Activated T-helper 2 cell treated with anti-CD3 and anti-CD28 coated beads, Interferon-gamma antibody, Interleukin-2, Interleukin-4, amounts not matched to agents 10 μg/mL and 5 μg/mL and 100 μg/mL, durations not matched to agents 14 hours and 24 hours and 36 hours (primary cell): ENCODE measurements at places on chromosomes 1 and 21.

DNA sequence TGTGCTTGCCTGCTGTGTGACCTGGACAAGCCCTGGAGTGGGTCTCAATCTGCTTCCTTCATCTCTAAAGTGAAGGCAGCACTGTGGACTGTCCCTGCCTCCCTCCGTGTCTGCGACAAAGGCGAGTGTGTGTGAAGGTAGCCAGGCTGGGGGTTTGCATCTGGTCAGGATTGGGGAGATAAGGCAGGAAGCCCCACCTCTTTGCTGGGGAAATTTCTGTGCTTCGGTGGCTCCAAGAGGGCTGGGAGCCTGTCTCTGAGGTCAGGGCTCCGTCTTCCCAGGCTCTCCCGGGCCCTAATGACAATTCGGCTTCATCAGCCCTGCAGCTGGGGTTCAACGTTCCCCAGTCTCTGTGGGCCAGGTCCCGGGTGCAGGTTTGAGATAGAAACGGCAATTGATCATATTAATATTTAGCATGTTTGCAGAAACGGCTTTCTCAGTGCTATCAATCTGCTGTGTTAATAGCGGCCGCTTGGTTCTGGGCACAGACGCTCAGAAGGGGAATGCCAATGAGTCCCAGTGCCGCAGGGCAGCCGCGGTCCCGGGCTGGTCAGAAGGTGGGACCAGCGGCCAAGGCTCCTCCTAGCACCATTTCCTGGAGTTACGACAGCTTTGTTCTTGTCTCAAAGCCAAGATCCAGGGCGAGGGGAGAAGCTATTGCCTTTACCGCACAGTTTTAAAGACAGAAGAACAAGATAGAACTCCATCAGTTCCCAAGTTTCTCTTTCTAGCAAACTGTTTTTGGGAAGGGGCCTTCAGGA, 105.7 kb downstream of the PRDM16 start:
- DNase-seq, result no peak

DNA sequence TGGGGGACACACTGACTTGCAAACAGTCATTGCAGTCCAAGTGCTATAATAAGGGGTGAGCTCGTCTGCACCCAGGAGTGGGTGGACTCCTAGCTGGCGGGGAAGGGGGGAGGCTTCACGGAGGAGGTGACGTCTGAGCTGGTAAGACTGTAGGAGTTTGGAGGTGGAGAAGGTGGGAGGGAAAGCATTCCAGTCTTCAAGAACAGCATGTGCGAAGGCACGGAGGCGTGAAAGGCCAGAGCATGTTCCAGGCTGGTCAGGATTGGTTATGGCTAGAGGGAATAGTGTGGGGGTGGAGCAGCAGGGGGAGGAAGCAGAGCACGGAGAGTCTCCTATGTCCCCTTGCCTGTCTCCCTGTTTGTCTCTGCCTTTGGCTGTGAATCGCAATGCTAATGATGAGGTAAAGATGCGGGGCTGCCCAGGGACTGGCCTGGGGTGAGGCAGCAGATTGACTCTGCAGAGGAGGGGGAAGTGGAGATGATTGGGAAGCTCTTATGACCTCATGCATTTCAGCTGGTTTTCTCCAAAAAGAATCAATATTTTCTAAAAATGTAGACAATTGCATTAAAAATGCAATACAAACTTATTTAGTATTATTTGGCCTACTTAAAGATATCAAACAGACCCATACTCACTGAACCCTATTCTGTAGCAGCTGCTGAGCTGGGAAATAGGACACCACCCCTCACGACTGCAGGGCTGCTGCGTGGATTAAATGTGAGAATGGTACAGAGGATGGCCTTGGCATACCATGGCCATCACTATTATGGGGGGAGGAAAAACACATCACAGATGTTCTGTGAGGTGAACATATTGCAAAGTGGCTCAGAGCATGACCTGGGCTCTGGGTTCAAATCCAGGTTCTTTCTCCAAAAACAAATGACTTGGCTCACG, 2.6 kb upstream of the ZNF436 start:
- DNase-seq, result no peak

GRCh38 chr21:44589094-44589493, 3.2 kb downstream of the KRTAP10-6 start:
- no peak for DNase-seq

GRCh38 chr1:109985247-109986053, 885 bp downstream of the AHCYL1 start:
- DNase-seq, result no peak

GRCh38 chr1:179990847-179991246, 36.2 kb downstream of the CEP350 start:
- DNase-seq, result no peak

DNA sequence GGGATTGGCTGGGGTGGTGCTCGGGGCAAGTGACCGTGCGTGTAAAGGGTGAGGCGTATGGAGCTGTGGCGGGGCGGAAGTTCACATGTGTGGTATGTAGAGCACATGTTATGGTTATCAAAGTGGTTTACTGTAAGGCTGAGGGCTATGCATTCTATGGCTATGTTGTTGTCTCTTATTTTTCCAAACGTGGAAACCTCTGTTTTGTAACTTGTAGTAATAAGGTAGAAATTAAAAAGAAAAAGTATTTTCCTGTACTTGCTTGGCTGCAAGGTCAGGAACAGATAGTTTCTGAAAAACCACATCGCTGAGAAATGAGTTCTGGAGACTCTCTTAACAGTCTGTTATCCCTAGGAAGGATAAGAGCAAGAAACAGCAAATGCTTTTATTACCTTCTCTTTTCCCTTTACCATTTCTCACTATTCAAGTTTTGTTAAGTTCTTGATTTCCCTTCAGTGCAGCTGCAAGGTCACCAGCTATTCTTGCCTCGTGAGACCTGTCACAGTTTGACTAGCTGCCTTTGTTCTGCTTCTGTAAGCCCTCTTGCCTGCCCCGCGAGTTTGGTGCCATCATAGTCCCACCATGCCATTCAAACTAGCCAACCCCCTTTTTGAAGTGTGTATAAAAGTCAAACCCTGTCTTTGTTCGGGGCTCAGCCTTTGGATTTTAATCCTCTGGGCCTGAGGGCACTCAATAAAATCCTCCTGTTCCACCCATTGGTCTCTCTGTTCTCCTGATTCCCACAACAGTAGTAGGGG, 9.5 kb downstream of the RNU1-2 start:
- peak; percentile 54 for DNase-seq

DNA sequence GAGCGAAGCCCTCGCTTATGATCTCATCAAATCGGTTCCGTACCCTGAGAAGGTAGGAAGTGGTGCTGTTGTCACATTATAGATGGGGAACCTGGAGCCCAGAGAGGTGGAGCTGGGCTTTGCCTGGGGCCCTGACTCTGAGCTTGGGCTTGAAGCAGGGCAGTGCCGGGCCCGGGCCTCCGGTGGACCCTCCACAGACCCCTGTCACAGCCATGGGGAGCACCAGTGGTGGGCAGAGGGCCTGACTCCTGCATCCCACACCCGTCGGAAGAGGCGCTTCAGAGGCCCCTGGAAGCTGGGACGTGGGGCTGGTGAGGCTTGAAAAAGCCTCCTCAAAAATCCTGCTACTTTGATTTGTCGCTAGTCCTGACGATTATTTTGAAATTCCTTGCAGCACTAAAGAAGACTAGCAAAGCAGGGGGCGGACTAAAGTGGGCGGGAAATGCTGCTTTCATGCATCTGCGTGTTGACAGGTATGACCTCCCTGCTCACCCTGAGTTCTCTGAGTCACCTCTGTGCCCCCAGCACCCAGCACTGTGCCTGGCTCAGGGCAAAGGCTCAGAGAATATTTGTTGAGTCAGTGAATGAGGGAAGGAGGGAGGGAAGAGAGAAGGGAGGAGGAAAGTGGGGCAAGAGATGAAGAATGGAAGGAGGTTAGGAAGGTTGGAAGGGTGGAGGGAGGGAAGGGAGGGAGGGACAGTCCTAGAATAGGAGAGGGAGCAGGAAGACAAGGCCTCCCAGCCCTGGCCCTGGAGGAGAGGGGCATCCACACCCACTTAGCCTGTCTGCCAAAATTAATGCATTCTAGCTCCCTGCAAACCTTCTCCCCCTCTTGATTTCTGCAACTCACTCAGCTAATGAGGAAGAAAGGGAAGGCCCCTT, 262.8 kb upstream of the VAMP3 start:
- DNase-seq, result no peak

- no peak for DNase-seq
These were observed 17.3 kb downstream of the NOC2L start for GRCh38 chr1:941588-942383.

DNA sequence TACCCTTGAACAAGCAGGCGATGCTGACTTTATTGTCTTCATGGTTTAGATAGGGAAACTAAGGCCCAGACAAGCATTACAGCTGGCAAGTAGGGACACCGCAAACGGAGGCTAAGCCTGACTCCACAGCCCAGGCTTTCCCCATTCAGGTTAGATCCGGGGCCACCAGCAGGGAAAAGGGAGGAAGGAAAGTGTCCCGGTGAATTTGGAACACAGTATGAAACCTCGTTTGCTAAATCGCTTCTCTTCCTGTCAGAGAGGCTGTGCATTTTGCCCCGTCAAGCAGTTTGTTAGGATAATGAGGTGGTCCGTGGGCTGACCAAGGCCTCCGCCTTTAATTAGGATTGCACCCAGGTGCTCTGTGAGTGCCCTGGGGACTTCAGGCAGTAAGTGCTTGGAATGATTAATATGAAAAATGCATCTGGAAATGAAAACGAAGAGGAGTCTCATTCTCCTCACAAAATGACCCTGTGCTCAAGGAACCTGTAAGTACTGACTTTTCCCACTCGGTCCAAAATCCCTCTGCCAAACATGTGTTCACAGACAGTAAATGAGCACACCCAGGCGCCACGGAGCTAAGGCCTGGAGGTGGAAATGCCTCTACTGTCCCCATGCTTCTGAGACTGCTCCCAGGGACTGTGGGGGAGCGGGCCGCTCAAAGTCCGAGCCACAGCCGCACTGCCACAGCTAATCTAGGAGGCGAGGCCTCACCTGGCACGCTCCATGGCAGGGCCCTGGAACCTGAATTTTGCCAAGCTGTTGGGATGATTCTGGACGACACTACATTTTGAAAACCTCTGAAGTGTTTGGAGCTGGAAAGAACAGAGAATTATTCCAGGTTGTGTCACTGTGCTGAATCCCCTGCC, 234.1 kb downstream of the SDCCAG8 start:
- no peak for DNase-seq

DNA sequence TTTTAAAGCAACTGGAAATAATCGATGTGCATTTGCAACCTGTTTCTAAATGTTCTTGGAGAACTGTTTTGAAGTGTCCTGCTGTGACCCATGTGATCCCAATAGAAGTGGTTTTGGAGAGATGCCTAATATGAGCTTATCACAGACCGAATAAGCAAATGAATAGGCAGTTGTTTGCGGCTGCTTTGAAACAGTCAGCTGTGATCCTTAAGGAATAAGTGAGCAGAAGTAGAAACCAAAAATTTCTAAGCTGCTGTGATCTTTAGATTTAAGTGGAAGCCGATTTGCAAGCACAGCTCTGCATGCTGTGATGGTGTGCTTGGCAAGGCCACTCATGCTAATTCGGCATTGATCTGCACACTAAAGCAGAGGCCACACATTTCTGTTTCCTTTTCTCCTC, 329.5 kb upstream of the DUSP10 start:
- no peak for DNase-seq

GRCh38 chr1:53541761-53542550, 82.8 kb downstream of the DMRTB1 start:
- no peak for DNase-seq

DNA sequence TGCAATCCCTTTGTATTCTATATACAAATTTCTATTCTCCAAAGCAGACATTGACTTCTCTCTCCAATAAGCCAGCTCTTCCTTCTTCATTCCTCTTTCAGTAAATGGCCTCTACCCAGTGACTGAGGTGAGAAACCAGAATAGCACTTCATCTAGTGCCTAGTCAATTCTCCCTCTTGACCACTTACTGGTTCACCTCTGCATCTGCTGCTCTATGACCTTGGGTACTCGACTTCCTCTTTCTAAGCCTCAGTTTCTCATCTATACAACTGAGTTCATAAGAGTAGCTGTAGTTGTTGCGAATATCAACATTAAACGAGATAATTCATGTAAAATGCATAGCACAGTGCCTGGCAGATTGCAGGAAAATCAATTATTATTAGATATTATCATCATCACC, 12.4 kb downstream of the LYST start:
- DNase-seq, result no peak

DNA sequence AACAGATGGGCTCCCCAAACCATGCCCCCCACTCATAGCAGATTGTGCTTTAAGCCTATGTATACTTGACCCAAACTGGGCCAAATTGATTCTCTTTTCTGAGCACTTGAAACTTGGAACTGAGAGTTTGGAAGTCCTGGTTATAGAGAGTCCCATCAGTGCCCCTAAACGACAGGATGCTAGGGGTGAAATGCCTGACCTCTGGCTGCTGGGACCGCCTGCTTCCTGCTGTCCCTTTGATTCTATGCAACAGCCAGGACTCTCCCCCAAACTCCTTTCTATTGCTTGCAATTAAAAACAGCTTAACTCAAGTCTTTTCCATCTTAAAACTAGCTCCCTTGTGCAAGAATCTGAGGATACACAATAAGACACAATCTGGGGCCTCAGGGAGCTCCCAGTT, 4.7 kb downstream of the C1orf210 start:
- no peak for DNase-seq

- DNase-seq, result no peak
These were observed 31.0 kb downstream of the C1orf185 start for GRCh38 chr1:51133045-51133444.

DNA sequence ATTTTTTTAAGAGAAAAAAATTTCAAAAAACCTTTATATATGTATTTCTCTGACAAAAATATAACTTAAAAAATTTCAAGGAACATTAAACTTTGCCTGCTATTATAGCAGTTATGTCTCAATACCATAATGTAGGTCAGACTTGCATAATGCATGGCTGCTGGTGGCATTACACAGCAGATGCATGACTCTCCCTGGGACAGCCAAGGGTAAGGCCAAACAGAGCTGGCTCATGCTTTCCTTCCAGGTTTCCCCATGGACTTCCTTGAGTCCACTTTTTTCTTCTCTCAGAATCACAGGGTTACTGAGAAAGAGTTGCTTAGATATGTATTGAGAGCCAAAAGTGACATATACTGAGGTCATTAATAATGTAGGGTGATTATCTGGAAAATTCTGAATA, 43.7 kb downstream of the RHOU start:
- no peak for DNase-seq

GRCh38 chr1:205229399-205229871, 1.7 kb downstream of the TMCC2 start:
- peak; percentile 60 for DNase-seq

DNA sequence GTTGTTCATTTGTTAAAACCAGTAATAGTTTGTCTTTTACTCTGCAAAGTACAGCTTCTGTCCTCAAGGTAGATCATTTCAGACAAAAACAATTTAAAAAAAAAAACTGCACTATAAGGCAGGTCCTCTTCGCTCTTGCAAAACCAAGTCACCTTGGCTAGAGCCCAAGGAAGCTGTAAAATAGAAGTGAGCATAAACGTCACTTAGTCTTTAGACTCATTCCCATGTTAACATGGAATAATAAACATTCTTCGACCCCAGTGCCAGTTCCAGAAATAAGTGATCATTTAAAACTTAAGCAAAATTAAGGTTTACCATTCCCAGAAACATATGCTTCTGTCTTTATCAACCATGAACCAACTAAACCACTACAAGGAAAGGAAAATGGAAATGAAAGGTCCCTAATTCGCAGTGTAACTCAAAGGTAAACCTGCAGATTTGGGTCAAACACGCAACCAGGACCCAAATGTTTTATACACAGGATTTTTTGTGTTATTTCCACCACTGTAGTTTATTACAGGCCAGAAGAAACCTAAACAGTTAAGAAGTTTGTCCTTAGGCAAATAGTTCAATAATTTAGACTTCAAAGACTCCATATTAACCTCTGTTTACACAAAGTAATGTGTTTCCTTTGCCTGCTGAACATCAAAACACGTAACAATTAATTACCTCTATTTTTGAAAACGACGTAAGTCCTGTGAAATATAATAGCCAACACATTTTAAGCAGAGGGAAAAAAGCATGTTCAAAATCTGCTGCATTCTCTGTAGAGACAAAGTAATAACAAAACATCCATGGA, 54.6 kb downstream of the TGFBR3 start:
- no peak for DNase-seq
